Esophagus squamous epithelium (tissue), 5 donors: ENCODE measurements at places on chromosomes 12 and 14.

DNA sequence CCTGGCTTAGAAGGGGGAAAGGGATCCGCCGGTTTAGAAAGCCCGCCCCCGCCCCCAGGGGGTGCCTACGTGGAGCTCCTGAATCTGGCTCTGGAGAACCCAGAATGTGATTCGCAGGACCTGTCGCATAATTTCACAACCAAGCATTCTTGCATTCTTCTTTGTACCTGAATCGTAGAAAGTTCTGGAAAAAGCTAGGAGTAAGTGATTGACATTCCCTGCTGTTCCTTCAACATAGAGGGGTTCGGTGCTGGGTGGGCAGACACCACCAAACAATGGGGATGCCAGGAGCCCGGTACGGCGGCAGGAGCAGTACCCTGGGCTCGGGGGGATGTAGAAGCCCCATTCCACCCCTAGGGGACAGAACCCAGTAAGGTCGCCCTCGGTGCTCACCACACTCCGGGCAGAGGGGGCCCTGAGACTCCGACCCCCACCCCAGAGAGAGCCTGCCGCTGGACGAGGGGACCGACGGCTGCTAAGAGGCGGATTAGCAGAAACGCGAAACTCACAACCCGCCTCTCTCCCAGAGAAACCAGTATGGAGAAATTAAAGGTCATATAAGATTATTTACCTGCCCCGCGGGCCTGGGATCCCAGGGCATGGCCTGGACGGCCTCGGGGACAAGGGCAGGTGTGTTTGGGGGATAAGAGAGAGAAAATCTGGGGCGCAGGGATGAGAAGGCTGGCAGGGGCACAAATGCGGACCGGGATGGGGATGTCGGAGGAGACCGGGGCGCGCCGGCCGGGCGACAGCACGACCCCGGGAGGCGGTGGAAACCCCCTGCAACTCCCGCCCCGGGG lies 520 bp downstream of the CSRP2 start:
- DNase-seq = no peak

- DNase-seq = no peak
Measured at GRCh38 chr12:83093426-83093825, 406.7 kb downstream of the TMTC2 start.

DNA sequence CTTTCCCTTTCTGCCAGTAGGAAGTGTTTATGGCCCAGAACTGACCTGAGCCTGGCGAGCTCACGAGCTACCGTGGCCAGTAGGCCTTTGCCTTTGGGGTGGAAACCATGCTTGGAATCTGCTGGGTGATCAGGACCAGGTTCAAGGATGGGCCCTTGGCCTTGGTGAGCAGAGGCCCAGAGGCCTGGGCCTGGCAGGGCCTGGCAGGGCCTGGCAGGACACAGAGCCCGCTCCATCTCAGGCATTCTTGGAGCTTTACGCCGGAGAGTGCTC lies 184.8 kb upstream of the RTL1 start:
- DNase-seq = no peak

GRCh38 chr12:132276066-132276826 lies 53.1 kb downstream of the GALNT9 start:
- no peak for DNase-seq

- no peak for DNase-seq
Measured at GRCh38 chr14:95440496-95440895, 76.0 kb downstream of the SYNE3 start.

GRCh38 chr12:16458521-16459078 lies 111.2 kb downstream of the MGST1 start:
- no peak for DNase-seq

DNA sequence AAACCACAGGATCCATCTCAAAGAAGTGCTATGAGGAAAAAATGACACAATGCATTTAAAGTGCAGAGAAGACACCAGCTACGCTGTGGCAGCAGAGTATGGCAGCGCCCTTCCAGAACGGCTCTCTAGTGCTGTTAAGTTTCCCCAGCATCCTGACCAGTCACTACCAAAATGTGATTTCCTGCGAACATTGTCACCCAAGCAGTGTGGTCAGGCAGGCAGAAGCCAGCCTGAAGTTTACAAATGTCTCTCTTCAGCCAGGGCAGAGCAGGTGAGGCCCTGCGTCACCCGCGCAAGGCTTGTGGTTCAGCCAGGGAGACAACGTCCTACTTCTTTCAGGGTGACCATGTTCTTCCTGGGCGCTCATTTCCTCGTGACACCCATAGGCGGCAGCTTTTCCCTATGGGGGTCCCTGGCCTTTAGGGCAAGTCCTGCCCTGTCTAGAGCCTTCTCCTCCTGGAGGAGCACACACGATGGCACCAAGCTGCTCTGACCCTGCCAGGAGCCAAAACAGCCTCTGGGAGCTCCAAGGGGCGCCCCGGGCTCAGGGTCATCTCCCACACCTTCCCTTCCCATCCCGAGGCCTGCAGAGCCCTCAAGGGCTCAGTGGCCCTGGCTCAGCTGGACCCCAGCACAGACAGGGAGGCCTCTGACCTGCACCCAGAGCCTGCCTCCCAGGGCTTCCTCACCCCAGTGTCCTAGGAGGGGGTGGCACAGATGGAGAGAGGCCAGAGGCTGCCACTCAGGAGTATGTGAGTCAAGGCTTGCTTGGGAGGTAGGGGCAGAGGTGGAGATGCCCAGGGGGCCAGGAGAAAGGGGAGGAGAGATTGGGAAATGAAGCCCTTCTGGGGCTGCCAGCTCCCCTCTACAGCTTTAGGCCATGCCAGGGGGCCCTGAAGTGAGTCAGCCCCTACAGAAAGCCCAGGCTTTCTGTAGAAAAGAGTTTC lies 41.9 kb downstream of the PSMA6 start:
- no peak for DNase-seq

DNA sequence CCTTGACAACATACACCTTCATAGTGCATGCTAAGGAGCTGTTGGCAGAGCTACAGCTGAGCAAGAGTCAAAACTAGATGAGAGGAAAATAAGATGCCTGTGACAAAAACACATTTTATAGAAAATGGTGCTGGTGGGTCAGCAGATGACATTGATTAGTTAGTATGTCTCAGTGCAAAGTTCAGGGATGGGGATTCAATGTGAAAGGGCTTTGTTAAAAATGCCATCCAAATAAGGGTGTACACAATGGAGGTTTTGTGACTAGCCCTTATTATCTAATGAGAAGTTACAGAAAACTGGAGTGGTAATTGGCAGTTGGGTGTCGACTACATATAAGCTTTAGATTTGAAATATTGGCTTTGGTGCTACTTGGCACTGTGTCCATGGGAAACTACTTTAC lies 169.0 kb downstream of the MON2 start:
- no peak for DNase-seq

- no peak for DNase-seq
Measured at GRCh38 chr14:53231171-53231570, 78.0 kb upstream of the DDHD1 start.

DNA sequence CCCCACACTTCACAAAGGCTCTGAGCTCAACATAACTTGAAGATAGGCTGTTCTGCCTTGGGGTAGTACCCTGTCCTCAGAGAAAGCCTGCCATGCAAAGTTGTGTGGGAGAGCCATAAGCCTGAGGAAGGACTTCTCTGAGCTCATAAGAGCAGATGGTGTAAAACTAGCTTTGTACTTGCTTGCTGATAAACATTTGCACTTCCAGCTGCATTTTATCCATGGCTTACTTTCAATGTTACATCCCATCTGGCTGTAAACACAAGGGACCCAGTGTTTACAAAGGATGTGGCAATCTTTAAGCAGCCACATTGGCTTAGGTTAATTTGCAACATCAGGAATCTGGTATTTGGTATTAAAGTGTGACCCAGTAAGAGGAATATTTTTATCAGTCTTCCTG lies 258.1 kb downstream of the IPO8 start:
- no peak for DNase-seq

DNA sequence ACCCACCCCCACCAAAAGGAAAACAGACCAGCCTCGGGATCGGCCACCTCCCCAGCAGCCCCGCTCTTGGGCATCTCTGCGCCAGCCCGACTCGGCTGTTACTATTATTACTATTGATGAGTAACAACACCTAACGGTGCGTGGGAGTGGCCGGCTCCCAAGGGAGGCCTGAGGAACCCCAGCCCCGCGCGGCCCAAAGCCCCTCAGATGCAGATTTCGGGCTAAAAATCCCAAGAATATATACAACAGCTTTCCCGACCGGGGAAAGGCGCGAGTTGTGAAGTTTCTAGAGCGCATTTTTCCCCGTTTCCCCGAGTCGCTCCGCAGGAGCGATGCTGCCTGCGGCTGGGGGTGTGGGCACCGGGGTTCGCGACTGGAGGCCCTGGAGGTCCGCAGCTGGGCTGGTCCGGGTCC lies 565 bp downstream of the NT5DC3 start:
- no peak for DNase-seq

DNA sequence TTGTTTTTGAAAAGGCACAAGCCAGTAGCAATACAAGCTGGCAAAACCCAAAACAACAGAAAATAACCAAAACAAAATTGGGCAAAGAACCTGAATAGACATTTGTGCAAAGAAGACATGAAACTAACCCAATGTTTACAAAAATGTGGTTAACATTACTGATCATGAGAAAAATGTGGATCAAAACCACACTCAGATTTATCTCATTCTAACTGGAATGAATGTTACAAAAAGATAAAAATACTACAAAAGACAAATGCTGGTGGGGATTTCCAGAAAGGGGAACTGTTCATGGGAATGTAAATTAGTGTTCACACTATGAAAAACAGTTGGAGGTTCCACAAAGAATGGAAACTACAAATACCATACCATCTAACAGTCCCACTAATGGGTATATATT lies 26.6 kb downstream of the ASCL4 start:
- no peak for DNase-seq

- no peak for DNase-seq
Measured at GRCh38 chr12:88805692-88806091, 225.4 kb upstream of the KITLG start.

GRCh38 chr12:125330645-125331341 lies 265.6 kb downstream of the AACS start:
- DNase-seq = no peak

- no peak for DNase-seq
Measured at GRCh38 chr12:19151298-19151697, 21.8 kb downstream of the PLEKHA5 start.

- no peak for DNase-seq
Measured at GRCh38 chr12:75208856-75209811, 505 bp downstream of the KCNC2 start.

DNA sequence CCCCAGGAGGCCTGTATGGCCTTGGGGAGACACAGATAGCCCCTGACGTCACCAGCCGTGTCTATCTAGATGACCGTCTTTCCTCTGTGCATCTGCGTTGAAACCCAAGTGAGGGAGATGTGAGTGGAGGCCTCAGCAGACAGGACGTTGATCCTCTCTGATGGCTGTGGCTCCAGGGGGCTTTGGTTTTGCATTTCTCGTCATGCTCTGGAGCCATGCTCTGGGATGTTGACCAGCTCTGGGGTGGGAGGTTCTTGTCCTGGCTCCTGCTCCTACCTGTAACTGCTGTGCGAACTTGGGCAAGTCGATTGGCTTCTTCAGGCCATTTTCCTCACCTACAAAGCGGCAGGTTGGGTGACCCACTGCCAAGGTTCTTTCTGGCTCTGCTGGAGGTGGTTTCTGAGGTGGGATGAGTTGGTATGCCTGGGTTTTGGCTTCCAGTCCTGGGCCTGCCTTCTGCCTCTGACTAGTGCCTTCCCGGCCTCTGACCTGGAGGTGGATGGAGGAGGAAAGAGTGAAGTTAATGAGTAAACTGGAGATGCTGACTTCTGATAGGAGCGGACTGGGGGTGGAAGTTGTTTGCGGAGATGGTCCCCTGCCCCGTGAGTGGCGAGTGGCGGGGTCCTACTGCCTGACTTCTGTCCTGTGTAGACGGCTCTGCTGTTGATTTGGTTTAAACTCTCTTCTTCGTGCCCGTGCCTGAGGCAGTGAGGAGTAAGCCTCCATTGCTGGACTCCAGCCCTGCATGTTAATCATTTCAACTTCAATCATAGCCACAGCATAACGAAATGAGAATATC lies 8.4 kb downstream of the TSPAN9 start:
- DNase-seq = no peak

DNA sequence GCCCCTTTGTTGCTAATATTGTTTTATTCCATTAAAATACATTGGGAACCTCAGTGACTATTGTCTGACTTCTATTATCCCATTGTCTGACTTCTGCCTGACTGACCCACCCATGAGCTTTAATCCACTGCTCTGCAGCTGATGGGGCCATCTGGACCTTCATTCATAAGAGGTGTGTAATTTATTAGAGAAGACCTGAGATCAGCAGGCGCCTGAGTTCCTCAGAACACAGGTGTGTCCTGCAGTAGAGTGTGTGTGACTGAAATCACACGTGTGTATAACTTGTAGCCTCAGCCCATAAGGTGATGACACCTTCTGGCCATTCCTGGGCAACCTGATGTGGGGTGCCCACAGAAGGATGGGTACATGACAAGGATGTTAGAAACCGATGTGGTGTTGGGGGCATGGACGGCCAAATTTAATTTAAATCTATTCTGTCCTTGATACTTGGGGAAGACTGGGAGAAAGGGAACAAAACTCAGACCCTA lies 821.0 kb downstream of the TMEM121 start:
- DNase-seq = no peak

DNA sequence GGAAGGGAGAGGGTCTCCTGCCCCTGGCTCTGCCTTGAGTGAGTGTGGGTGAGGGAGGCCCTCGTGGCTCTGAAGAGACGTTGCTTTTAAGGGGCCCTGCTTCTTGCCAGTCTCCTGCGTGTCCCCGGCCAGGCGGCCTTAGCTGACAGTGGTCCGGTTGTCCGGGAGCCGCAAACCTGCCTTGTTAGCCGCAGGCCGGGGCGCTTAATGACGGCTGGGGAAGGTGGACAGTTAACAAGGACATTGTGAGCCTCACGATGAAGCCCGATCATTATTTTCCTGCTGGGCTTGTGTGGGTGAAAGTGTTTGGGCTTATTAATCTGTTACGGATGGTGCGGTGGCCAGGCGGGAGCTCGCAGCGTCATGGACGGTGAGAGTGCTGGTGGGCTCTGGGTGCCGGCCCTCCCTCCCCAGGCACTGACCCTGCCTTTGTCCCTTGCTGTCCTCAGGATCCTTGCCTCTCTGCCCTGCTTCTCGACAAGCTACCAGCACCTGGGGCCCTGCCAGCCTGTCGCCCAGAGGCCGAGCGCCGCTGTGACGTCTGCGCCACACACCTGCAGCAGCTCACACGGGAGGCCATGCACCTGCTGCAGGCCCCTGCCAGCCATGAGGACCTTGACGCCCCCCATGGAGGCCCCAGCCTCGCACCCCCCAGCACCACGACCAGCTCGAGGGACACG lies 13.3 kb downstream of the KIF26A start:
- no peak for DNase-seq

GRCh38 chr14:57346741-57347140 lies 43.6 kb upstream of the NAA30 start:
- DNase-seq = no peak

DNA sequence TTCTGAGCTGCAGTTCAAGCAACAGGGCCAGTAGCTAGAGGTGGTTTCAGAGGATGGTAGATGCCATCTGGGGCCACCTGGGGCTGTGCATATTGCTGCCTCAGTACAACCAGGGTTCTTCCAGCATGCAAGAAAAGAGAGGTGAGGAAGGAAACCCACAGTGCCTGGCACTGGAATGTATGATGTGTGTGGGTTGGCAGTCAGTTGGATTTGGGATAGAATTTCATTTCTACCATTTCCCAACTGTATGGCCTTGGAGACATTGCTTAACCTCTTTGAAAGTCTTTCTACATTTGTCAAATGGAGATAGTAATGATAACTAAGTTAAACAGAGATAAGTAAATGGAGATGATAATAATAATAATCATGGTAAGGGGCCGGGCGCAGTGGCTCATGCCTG lies 10.2 kb upstream of the LRRC10 start:
- DNase-seq = no peak
